ENCODE measurements at places on chromosomes 3 and 15.
A peak's percentile ranks its signal among the peaks of the same experiment; 100 is the strongest.

DNA sequence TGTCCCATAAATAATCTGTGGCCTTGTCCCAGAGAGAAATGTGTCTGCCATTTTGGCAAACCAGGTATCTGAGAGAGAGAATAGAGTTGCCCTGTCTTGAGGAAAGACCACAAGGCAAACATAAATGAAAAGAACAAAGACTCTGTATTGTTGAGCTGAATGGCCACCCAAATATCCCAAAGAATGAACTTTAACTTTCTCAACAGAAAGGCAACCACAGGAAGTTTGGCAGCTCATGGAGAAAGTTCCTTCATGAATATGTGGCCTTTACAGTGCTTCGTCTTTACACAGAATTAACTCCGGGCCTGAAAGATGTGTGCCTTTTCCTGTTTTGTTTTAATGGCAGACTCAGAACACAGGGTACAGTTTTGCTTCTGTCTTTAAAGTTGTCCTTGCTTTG, 41.4 kb upstream of the THBS1 start:
- DNase-seq: no peak

- DNase-seq: no peak
Measured at GRCh38 chr15:60718661-60719069, 239.7 kb upstream of the ICE2 start.

GRCh38 chr3:9770276-9770812, 597 bp upstream of the CAMK1 start:
- DNase-seq: no peak

DNA sequence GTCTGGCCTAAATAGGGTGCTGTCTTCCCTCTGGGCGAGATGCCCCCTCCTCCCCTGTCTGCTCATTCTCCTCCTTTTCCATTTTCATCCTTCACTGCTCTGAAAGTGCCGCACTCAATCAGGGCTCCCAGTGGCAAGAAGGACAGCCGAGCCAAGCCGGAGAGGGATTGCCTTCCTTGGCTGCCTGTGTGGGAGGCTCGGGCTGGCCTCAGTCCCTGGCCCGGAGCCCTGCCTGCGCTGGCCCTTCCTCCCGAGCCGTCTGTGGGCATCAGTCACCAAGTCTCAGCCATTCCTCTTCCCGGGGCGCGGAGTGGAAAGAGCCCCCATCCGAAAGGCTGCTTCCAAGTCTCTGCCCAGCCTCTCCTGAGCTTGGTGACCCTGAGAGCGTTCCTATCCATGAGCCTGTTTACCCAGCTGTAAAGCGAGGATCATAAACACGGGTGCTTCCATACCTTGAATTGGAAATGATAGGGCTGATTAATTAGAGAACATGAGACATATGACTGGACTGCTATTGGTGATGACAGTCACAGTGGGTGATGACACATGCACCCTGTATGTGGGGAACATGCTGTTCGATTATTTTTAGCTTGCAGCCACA, 59.1 kb upstream of the TLE3 start:
- DNase-seq: no peak

DNA sequence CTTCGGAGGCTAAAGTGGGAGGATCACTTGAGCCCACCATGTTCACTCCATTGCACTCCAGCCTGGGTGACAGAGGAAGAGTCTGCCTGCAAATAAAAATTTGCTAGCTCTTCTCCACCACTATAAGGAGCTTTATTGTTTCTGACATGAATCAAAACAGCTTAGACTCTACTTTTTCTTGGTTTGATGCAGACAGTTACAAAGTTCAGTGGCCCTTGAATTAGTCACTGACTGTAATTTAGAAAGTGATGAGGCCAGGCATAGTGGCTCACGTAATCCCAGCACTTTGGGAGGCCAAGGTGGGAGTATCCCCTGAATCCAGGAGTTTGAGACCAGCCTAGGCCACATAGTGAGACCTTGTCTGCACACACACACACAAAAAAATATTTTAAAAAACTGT, 172.4 kb upstream of the CGNL1 start:
- no peak for DNase-seq

DNA sequence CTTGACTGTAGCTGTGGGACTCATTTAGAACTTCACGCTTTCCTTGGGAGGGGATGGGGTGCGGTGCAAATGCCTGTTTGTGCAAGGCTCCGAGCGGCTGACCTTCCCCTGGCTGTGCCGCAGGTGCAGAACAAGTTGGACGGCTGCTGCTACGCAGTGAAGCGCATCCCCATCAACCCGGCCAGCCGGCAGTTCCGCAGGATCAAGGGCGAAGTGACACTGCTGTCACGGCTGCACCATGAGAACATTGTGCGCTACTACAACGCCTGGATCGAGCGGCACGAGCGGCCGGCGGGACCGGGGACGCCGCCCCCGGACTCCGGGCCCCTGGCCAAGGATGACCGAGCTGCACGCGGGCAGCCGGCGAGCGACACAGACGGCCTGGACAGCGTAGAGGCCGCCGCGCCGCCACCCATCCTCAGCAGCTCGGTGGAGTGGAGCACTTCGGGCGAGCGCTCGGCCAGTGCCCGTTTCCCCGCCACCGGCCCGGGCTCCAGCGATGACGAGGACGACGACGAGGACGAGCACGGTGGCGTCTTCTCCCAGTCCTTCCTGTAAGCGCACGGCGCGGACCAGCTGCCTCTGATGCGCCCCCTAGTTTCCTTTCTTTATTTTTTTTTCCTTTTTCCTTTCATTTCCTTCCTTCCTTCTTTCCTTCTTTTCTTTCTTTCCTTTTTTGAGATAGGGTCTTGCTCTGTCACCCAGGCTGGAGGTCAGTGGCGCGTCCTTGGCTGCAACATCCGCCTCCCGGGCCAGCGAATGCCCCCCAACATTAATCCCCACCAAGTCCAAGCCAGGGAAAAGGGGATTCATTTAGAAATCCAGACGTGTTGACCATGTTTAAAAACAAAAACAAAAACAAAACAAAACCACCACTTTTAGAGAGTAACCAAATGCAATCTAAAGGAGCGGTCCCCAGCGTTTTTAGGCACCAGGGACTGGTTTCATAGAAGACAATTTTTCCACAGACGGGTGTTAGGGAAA, 42.7 kb downstream of the EIF2AK4 start:
- DNase-seq: peak; percentile 22

- no peak for DNase-seq
Measured at GRCh38 chr3:175260145-175260794, 401.1 kb downstream of the NAALADL2 start.

- DNase-seq: no peak
Measured at GRCh38 chr15:82137261-82137660, 91.4 kb upstream of the MEX3B start.

DNA sequence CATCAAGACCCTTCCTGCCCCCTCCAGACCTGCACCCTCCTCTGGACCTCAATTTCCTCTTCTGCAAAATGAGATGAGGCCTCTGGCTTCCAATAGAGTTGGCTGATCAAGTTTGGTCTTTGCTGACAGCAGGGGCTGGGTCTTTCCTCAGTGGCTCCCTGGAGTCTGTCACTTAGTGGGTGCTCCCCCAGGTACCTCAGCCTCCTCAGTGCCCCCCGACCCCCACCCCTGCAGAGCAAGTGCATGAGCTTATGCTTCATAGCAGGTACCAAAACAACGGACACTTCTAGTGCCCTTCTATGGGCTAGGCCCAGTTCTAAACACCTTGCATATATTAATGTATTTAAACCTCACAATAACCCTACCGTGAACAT, 6.9 kb upstream of the PLXND1 start:
- DNase-seq: no peak

GRCh38 chr15:25508369-25509002, 69.7 kb upstream of the UBE3A start:
- peak; percentile 29 for DNase-seq

GRCh38 chr3:73442886-73443285, 181.9 kb downstream of the PDZRN3 start:
- no peak for DNase-seq

- no peak for DNase-seq
Measured at GRCh38 chr15:70436428-70436827, 326.9 kb downstream of the UACA start.

GRCh38 chr15:66170042-66170441, 83.5 kb downstream of the MEGF11 start:
- no peak for DNase-seq

DNA sequence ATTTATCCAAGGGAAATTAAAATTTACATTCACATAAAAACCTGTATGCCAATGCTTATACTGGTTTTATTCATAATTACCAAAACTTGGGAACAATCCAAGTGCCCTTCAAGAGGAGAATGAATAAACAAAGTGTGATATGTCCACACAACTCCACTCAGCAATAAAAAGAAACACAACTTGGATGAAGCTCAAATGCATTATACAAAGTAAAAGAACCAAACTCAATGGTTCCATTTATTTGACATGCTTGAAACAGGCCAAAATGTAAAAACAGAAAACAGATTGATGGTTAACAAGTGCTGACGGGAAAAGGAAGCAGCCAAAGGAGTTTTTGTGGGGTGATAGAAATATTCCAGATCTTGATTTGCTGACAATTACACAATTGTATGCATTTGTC, 23.5 kb downstream of the OCA2 start:
- DNase-seq: no peak

GRCh38 chr3:188955919-188956318, 215.9 kb upstream of the TPRG1 start:
- no peak for DNase-seq

Measured in suppressor macrophage treated with lipopolysaccharide for 4 hours (primary cell).